Femur (tissue), 1 donor: ENCODE measurements at places on chromosomes 3 and 15.

DNA sequence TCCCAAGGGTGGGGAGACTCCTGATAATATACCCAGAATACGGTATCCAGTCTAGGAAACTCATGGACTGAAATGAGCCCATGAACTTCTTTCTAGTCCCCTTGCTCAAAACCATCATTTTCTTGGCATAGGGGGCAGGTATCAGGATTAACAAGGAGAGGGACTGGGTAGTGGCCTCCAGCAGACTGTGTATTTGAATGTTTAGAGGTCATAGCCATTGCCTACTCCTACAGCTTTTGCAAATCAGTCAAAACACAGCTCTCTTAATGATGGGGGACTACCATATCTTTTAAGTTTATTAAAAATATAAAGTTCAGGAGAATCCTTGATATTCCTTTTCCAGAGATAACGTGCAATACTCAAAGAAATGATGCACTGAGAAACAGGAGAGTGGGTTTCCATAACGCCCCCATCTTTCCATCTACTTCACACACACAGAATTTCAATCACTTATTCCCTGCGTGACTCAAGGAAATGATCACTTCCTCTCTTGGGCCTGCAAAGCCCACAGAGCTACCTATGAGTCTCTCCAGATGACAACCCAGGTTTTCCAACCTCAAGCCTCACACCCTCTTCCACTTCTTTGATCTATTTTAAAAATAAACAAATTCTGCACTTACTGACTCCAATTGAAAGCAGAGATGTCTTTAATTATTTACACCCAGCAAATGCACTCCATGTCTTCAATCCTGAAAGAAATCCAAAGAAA, 584.0 kb upstream of the LMCD1 start:
- no peak for DNase-seq

DNA sequence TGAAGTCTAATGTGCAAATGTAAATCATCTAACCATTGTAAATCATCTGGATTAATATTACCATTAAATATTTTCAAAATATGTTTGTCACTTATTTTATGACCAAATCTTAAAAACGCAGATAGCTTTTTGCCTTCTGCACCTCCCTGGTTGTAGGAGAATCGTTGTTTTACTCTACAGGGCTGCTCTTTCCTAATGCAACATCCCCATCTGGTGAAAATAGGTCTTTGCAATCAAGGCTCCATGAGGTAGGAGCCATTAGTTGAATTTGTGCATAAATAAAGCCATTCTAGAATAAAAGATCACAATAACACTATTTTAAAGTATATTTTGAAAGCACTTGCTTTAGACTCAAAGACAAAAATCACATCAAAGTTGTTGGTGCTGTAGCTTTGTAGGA, 535.6 kb upstream of the AGTR1 start:
- DNase-seq = no peak

- no peak for DNase-seq
These were observed 104.5 kb upstream of the BFSP2 start for GRCh38 chr3:133295199-133295901.

GRCh38 chr3:186509423-186509822, 34.8 kb downstream of the CRYGS start:
- DNase-seq = no peak

DNA sequence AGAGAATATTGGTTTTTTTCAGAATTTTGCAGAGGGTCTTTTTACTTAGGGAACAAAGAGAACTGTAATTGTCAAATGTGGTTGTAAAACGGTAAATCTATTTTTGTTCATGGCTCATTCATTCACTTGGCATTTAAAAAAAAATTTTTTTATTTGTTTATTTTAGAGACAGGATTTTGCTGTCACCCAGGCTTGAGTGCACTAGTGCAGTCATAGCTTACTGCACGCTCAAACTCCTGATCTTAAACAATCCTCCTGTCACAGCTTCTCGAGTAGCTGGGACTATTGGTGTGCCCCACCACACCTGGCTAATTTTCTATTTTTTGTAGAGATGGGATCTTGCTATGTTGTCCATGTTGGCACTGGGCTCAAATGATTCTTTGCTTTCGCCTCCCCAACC, 301.8 kb downstream of the LPP start:
- no peak for DNase-seq
